ENCODE measurements at places on chromosomes 1 and 21.

DNA sequence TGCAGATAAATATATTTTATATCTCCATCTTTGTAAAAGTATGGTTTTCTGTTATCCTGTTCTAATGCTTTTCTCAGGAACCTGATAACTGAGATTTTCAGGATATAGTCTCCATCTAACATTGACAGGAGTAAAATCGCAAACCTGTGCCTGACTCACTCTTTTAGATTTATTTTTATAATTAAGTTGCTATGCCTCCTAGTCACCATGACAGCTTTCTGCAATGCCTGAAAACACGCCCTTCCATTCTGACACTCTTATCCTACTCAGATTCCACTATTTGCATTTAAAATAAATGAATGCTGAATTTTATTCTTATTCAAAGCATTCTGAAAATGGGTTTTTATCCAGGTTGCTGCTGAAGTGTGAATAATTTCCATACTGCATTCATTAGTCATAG is 62.8 kb downstream of the RGS21 start:
- ATAC-seq = no peak

DNA sequence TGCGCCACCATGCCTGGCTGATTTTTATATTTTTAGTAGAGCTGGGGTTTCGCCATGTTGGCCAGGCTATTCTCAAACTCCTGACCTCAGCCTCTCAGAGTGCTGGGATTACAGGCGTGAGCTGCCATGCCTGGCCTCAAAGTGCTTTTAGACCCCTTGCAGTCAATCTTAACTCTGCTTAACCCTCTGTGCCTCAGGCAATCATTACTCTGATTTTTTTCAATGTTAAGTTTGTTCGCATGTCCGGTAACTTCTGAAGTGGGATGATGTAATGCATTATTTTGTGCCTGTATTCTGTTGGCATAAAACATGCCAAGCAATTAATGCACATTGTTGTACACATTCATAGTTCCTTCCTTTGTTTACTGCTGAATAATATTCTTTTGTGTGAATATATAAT is 18.6 kb downstream of the SMG7 start:
- no peak for ATAC-seq

GRCh38 chr1:150173141-150173585 is 23.4 kb downstream of the PLEKHO1 start:
- no peak for ATAC-seq

DNA sequence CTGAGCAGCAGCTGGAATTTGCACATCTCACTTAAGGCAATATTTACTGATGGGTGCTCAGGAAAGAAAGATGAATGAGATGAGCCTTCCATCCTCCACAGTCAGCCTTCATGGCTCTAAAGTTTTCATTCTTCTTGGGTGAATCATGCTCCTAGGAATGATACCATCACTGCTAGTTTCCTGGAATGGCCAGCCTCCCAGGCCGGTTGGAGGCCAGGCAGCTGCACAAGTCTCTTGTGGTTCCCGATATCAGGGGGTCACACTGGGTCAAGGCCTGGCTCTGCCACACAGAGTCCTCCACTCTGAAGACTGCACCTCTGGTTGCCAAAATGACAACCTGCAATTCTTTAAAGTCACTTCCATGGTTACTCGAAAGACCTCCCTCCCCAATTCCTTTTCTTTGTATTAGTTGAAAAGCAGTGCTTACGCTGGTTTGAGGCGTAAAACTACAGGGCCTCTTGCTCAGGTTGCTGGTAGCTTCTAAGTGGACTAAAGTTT is 46.2 kb upstream of the PALMD start:
- ATAC-seq = no peak

DNA sequence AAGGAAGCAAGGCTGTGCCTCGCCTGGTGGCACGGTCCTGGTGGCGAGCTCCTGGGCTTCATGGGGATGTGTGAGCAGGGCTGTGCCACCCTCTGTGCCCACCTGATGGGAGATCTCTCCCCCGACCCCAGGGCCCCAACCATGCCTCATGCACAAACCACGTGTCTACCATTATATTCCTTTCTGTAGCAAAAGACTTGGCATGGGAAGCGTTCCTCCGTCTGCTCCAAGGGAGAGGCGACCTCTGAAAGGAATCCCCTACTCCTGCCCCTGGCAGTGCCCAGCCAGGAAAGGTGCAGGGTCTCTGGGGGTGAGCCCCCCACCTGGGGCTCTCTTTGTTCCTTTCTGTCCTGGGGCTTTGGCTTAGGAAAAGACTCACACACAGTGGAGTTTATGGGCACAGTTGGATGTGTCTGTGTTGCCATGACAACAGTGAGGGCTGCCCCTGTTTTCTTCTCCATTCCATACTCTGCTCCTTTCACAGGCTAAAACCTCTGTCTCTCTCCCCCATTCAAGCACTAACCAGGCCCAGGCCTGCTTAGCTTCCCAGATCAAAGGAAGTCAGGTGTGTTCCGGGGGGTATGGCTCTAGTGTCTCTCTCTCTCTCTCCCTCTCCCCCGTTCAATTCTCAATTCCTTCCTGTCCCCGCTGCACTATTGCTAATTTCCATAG is 21.4 kb upstream of the LRRN2 start:
- no peak for ATAC-seq

GRCh38 chr1:220448217-220448616 is 79.7 kb upstream of the MARK1 start:
- no peak for ATAC-seq

DNA sequence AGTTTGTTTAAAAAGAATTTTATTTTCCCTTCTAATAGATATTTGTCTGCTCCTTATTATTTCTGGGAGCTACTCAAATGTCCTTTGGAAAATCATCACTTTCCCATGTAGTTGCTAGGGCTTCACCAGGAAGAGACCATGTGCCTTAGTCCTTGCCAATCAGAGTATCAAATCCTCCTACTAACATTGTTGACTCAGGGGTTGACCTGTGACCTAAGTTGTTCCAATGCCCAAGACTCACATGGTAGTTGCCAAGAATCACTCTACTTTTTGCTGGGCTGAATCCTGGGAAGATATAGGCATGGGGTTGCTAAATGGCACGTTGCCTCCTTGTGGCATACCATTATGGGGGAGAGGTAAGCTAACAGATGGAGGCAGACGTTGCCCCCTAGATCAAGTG is 58.2 kb upstream of the FOXD3 start:
- ATAC-seq = no peak

- ATAC-seq = no peak
Observed at GRCh38 chr1:185044387-185044786, 971 bp upstream of the RNF2 start.

- ATAC-seq = no peak
Observed at GRCh38 chr1:203667616-203668015, 41.0 kb downstream of the ATP2B4 start.

DNA sequence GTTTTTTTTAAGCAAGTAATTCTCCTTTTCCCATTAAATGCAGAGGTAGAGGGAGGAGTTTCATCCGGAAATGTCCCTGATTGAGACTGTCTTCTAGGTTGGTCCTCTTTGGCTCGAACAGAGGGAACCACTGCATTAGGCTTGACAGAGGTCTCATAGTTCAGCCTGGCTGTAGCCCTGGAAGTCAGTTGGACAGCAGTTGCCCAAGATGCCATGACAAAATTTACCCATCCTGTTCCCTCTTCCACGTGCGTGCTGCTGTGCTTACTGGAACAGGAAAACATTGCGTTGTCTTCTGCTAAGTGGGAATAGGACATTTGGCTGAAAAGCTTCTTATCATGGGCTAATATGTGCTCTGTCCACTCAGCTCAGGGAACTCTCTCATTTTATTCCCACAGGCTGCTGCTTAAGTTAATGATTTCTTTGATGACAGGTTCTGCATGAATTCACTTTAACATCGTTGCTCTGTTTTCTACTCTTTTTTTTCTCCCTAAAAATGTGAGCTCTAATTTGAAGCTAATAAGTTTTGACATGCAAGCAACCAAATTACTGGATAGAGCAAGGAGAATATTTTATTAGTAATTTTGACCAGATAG is 18.0 kb downstream of the KCNK1 start:
- no peak for ATAC-seq

GRCh38 chr1:30974536-30974935 is 66.0 kb upstream of the SDC3 start:
- no peak for ATAC-seq

- ATAC-seq = no peak
Observed at GRCh38 chr1:20367116-20367585, 76.5 kb downstream of the VWA5B1 start.

GRCh38 chr1:111746614-111746999 is 7.4 kb upstream of the INKA2 start:
- no peak for ATAC-seq

DNA sequence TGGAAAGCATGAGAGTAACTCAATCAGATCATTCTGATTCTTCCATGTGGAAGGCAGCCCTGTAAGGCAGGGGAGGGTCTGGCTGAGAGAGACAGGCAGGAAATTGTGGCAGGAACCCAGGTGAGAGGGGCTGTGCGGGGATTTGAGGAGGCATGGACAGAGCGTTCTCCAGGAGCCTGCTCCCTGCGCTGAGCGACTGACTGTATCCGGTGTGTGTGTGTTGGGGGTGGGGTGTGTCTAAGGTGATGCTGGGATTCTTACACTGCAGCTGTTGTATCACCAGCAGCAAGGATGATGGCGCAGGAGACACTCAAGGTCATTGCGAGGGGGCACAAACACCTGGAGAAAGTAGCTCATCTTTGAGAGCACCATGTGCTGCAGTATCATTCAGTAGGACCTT is 128.5 kb downstream of the RHOU start:
- ATAC-seq = no peak

- no peak for ATAC-seq
Observed at GRCh38 chr1:241985787-241986186, 13.1 kb downstream of the MAP1LC3C start.

DNA sequence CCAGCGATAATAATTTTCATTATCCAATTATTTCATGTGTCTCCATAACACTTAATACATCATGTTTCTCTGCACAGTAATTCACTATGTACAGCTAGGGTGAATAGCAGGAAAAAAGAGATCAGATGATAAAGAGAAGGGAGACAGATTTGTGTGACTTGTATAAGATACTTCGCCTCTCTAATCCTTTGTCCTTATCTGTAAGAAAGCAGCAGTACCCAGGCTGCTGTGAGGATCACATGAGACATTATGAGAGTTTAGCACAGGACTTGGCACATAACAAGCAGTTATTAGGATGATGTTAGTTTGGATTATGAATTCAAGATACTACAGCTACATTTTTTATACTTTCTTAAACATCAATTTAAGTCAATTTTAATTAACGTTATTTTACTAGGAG is 6.3 kb downstream of the ERG start:
- no peak for ATAC-seq

DNA sequence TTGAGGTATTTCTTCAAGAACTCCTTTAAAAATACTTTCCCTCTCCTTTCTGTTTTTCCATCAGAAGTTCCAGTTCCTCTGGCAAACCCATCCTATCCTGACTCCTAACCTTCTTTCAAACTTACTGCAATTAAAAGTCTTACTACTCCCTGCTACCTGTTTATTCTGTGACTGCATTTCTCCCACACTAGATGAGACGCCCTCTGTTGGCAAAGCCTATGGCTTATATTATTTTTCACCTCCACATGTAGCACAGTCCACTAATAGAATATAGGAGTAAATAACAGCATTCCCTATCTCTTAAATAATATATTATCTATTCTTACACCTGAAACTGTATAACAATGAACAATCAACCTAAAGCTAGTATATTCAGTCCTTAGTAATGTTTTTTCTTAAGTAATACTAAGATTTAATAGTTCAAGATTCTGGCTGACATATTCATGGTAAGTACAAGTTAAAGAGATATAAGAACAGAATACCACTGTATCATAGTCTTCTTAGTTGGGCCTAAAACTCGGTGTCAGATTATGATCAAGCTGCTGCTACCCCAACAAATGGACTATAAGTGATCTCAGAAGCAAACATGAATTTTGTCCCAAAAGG is 54.8 kb downstream of the RAB3GAP2 start:
- ATAC-seq = no peak

DNA sequence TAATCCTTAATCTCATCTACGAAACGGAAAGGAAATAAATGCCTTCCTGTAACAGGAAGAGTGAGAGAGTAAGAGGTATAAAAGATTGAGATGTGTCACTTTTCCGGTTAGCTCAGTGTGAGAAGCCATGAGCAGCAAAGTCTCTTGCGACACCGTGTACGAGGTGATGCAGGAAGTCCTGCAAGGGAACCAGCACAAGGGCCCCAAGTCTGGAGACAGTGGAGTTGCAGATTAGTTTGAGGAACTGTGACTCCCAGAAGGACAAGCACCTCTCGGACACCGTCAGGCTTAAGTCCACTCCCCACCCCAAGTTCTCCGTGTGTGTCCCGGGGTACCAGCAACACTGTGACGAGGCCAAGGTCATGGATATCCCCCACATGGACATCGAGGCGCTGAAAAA is 592.3 kb upstream of the ADGRL2 start:
- ATAC-seq = no peak

DNA sequence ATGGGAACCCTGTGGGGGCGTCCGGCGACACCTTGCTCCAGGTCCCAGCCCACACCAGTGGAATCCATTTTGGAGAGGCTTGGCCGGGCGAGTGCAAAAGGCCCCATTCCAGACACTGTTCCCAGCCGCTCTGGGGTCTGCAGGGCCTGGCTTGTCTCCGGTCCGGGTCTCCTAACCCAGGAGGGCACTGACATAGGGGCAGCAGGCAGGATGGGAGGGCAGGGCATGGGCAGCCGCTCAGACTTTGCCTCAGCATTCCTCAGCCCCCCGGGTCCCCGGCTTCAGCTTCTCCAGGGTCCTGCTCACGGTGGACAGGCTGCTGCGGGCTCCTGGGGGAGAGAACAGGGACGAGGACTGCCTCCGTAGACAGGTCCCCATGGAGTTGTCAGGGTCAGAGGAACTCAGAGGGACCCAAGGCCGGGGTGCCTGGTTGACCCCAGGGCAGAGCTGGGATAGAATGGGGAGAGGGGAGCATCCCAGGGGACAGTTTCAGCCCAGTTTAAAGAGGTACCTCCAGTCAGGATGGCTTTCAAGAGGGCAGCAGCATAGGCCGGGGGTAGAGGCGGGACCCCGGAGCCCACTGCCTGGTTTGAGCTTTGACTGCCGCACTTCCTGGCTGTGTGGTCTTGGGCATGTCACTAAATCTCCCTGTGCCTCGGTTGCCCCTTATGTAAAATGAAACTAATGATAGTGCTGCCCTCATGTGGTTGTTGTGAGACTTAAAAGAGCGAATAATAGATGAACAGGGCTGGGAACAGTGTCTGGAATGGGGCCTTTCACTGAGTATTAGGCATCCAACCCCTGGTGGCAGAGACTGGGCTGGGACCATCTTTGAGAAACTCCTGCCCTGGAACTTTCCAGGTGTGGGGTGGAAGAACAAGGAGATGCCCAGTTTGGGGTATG is 3.7 kb downstream of the KNCN start:
- ATAC-seq = no peak

DNA sequence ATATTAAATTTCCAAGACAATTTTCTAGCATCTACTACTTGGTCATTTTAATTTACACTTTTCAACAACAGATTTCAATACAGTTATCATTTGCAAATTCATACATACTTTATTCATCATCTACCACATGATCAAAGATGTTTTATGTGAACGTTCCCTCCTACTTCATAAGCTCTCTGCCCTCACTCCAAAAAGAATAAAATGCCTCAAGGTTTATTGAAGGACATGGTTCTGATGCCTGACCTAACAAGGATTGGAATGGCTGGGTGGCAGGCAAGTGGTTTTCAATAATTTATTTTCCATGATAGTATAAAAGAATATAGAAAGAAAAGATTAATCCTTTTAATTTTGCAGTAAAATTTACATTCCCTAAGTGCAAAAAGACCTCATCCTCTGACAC is 5.4 kb downstream of the CDKN2C start:
- ATAC-seq = no peak
